ENCODE measurements at places on chromosomes 5 and 9.

DNA sequence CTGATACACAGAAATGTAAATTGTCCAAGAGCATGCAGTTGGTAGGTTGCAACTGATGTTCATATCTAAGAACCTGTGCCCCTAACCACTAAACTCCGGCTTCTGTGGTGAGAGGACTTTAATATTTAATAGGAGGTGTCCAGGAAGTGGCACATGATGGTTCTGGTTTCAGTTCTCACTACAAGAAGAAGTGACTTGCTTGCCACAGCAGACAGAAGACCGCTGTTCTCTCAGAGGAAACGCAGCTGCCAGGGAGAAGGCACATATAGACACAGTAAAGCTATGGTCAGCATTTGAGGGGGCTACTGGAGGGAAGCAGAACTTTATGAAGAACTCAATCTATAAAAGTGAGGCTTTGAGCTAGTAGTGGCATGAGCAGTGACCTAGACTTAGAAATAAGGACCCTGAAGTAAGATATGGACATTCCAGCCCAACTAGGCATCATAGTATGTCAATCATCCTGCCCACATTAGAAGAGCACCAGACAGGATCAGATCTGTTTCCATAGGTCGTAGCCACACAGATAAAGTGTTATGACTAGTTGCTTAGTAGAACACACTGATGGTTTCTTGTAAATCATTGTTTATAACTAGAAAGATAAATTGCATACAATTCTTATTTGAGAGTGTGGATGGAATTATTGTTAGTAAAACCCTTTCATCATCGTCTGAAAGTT, 36.4 kb upstream of the DAB2 start:
- DNase-seq, result no peak

GRCh38 chr5:3597167-3598007, 1.8 kb downstream of the IRX1 start:
- no peak for DNase-seq

DNA sequence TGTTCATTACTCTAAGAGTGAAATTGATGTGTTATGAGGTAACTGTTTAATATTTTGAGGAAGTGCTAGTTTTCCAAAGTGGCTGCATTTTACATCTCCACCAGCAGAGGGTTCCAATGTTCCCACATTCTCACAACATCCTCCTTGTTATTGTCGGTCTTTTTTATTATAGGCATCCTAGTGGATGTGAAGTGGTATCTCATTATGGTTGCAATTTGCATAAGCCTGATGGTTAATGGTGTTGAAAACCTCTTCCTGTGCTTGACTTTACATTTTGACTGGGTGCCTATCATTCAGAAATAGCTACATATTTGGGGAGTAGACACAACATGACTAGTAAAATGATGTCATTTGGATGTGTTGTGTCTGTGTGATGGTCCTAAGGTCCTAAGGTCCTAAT, 143.6 kb downstream of the MRPS30 start:
- DNase-seq, result no peak

DNA sequence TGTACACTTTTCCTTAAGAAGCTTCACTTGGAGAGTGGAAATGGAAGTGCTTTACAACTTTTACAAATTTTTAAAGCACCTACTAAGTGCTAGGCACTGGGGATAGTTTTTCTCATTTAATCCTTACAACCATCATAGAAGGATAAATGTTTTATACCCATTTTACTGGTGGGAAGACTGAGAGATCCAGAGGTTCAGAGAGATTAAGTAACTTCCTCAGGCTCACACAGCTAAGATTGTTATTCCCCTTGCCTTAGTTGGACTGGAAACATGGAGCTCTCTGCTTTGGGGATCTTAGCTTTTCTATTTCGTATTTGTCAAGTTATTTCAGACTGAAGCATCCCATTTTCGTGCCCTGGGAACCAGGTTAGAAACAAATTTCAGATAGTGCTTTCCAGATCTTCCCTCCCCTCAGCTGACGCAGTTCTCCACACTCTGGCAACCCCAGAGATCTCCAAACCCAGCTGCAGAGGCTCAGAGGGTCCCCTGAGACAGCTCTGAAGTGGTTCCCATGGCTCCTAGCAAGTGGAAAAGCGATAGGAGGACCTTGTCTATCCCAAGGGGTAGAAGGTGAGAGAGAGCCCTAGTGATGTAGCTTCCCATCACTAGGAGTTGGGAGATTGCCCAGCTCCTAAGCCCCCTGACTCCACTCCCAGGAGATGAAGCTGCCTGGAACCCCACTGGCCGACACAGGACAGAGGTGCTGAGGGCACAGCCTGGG, 16.2 kb upstream of the GABBR2 start:
- DNase-seq, result no peak

- DNase-seq, result peak; percentile 88
These were observed 56.9 kb upstream of the GGTA1 start for GRCh38 chr9:121556580-121556979.

DNA sequence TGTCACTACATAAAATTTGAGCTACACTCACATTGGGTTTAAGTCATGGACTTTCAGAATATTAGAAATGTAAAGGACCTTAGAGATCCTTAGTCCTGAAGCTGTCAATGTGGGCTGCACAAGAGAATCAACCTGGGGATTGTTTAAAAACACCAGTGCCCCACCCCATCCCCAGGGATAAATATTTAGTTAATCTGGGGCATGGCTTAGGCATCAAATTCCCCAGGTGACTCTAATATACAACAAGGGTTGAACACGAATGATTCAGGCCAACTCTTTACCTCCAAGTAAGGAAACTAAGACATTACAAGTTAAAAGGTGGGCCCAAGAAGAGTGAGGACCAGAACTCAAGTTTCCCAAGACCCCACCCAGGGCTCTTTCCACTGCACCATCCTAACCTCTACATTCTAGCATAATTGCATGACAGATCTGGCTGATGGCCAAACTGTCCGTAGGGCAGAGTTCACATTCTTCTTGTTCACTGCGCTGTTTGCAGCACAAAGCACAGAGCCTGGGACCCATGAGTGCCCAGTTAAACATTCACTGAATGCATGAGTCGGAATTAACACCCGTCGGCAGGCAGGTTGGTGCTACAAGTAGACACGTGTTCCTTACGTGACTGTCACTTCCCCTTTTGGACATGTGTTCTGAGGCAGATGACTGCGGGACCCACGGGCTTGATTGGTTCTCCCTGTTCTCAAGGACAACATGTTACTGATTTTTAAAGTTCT, 25.2 kb downstream of the CYFIP2 start:
- no peak for DNase-seq

GRCh38 chr9:115198001-115198400, 80.0 kb upstream of the TNC start:
- DNase-seq, result no peak

DNA sequence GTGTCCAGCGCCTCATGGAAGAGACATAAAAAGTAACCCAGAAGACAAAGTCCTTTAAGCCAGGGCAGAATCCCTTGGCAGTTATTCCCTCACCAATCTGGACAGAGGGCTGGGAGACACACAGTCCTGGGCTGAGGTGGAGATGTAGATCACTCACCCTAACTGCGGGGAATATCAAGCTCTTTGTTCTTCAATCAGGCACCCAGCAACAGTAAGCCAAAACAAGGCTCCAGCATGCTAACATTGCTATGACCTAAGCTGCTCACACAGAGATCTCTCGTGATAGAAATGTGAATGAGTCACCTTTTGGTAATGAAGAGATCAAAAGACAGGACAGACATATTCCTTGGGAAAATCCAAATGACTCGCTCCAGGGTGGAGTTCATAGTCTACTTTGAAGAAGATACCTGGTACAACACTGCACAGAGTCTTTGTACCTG, 101.3 kb downstream of the FBN2 start:
- DNase-seq, result peak; percentile 65

DNA sequence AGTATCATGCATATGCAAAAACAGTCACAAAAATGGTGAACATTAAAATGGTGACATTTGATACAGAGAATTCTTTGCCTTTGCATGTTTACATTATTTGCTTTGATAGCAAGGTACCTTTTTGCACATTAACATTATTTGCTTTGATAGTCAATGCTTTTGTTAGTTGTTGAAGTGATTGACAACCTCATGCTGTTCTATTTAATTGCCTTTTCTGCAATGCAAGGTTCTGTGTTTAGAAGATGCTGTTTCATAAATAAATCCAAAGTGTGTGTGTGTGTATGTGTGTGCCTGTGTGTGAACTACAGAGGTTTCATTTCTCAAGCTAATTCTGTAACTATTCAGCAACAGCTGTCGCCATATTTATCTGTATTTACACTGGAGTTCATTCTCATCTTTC, 668.7 kb downstream of the NR2F1-AS1 start:
- DNase-seq, result no peak

GRCh38 chr5:119333421-119333851, 22.4 kb upstream of the TNFAIP8 start:
- DNase-seq, result no peak

DNA sequence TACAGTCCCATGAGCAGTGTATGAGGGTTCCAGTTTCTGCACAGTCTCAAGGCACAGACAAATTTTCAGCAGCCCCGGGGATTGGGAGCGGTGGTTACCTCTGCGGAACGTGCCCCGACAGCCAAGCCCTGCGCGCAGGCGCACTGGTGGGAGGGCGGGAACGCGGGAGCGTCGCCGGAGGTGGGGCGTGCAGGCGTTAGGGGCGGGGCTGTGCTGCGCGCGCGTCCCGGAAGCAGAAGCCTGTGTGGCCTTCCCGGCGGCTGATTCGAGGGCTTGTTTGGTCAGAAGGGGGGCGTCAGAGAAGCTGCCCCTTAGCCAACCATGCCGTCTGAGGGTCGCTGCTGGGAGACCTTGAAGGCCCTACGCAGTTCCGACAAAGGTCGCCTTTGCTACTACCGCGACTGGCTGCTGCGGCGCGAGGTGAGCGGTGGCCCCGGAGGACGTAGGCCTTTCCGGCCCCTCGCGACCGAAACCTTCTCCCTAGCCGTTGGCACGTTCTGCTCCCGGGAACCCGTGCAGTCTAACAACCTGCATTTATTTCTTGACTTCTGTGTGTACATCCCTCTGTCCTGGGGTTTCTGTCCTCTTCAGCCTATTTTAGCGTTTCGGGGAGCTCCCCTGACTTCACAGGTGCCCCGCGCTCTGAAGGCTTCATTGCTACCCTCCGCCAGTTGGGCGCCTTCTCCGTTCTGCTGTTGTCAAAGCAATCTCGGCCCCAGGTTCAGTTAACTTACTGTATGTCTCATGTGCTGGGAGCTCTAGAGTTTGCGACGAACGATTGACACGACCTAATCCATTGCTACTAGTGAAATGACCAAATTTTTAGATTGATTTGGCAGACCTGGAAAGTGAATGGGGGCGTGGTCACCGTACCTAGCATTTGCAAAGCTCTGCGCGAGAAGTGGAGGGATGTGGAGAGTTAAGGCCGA, at the start of gene GLE1:
Gene GLE1, plus strand, starts transcription at position 235 of the 929 bp plus-strand sequence. Its CDS starts 87 bp downstream, at position 322.
- no peak for DNase-seq

- DNase-seq, result no peak
These were observed 422.1 kb downstream of the DMAC1 start for GRCh38 chr9:7377489-7377888.

- DNase-seq, result no peak
These were observed 116.9 kb upstream of the TLR4 start for GRCh38 chr9:117587263-117587662.

DNA sequence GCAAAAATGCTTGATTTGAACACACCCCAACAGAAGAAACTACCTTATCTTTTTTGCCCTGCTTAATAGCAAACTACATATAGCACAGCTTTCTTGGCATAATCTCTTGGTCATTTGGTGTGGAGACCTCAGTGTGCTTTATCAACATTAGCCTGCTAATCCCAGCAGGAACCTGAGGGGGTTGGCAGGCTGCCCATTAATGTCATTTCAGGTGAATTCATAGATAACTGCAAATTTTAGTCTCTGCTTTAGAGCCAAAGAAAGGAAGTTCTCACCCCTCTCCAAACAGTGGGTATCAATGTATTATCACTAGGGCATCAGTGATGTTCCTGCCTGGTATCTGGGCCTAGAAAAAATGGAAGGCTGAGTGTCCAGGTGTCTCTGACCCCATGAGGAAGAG, 489.0 kb downstream of the NTRK2 start:
- no peak for DNase-seq

GRCh38 chr9:134214766-134215419, 50.5 kb upstream of the RNU6ATAC start:
- no peak for DNase-seq

- DNase-seq, result no peak
These were observed 86.2 kb downstream of the HACD4 start for GRCh38 chr9:20945269-20945668.

- no peak for DNase-seq
These were observed 22.1 kb upstream of the NDST1 start for GRCh38 chr5:150485693-150486401.

- no peak for DNase-seq
These were observed 16.1 kb upstream of the MARCHF3 start for GRCh38 chr5:127046343-127047072.

- no peak for DNase-seq
These were observed 6.8 kb downstream of the NDST1 start for GRCh38 chr5:150514708-150515211.

DNA sequence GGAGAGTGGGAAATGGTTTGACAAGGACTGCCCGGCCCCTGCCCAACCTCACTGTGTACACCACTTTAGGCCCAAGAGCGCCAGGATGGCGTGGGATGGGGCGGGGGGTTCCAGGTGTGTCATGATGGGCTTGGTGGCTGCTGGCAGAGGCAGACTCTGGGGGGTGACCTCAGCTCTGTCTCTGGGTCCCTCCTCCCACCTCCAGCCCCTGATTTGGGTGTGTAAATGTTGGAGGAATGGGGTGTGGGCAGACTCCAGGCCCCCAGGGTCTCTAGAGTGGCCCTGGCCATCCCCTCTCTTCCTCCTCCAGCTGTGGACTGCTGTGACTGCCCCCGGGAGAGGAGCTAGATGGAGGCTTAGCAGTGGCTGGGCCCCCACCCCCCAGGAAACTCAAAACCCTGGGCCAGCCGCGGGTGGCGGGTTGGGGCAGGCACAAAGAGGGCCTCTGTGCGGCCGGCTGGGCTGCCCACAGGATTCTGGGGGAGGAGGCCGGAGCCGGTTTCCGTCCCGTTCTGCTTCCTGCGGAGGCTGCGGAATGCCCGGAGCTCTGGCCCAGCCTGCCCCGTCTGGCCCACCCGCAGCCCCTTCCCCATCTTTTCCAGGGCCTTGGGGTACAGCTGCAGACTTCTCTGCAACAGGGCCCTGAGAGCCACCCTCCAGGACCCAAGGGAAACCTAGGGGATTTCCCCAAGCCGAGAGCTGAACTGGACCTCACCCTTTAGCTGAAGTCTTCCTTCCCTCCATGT, 23.1 kb downstream of the CXXC5 start:
- no peak for DNase-seq

DNA sequence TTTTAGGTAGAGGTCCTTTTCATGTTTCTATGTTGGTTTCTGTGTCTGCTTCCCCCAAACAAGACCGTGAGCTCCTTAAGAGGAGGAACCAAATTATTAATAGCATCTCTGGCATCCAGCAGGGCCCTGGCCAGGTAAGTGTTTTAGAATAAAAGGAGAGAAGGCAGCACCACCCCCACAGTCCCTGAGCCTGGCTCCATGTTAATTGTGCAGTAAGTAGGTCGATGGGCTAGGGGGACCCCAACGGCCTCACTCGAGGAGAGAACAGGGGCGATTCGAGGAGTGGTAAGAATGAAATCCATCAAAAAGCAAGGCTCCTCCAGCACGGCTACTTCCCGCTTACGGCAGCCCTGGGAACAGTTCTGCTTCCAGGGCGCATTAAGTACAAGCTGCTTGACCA, 67.0 kb downstream of the GABBR2 start:
- no peak for DNase-seq

- DNase-seq, result no peak
These were observed 89.5 kb upstream of the PUM3 start for GRCh38 chr9:2933165-2934095.
